ENCODE measurements at places on chromosomes 5 and 9. TPM values are rescaled to one million over a fixed set of nuclear protein-coding genes. Genes with fewer than 3 reads are reported as not detected.

- no peaks in the 10 kb centered on the region for H3K4me1 ChIP-seq
- no peak overlapping the region for H3K27ac ChIP-seq
- DNase-seq: no peak
Measured at GRCh38 chr5:41686767-41687166, 176.4 kb upstream of the PLCXD3 start.

The CCIN gene
- 1.9 TPM for total RNA-seq

DNA sequence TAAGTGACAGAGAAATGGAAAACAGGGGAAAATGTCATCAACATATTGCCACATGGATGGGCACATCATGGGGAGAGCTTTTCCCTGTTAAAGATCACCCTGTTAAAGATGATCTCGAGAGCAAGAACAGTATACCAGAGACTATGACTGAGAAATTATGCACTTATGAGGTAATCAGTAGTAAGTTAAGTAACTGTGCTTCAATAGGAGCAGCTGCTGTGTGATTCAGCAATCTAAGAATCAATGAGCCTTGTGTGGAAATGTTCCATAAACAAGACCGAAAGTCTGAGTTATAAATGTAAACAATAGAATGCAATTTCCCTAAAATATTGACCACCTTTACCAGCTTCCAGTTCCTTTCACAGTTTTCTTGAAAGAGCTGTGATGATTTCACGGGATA is 582.3 kb downstream of the CAAP1 start:
- no peaks in the 10 kb centered on the region for H3K27me3 ChIP-seq
- no peak for DNase-seq
- H3K36me3 ChIP-seq: 0 out of 2 replicates have a peak, but pooled peaks cover 4% of the 10 kb centered on the region
- no peak overlapping the region for H3K27ac ChIP-seq
- H3K4me3 ChIP-seq: no peak overlapping the region

The LTC4S gene
- not detected for total RNA-seq

The PCDHB9 gene
- 2.6 TPM for total RNA-seq

- H3K4me1 ChIP-seq: peaks cover 53% of the 10 kb centered on the region
- H3K36me3 ChIP-seq: no peaks in the 10 kb centered on the region
- no peak overlapping the region for H3K27ac ChIP-seq
- no peak for DNase-seq
- no peaks in the 10 kb centered on the region for H3K27me3 ChIP-seq
Measured at GRCh38 chr9:100088202-100088601, 10.6 kb downstream of the ERP44 start.

GRCh38 chr5:133701871-133702270 is 89.5 kb upstream of the FSTL4 start:
- no peak overlapping the region for H3K27ac ChIP-seq
- H3K4me1 ChIP-seq: no peaks in the 10 kb centered on the region
- H3K36me3 ChIP-seq: no peaks in the 10 kb centered on the region
- DNase-seq: no peak

- no peaks in the 10 kb centered on the region for H3K27me3 ChIP-seq
- peaks cover 26% of the 10 kb centered on the region for H3K4me1 ChIP-seq
- no peaks in the 10 kb centered on the region for H3K36me3 ChIP-seq
- H3K4me3 ChIP-seq: no peak overlapping the region
Measured at GRCh38 chr9:27540502-27540901, 10.9 kb upstream of the MOB3B start.

The SUSD3 gene
- total RNA-seq: not detected
